ENCODE measurements at places on chromosomes 1 and 21.

GRCh38 chr1:94773931-94774422 is 46.2 kb upstream of the SLC44A3 start:
- DNase-seq = no peak

DNA sequence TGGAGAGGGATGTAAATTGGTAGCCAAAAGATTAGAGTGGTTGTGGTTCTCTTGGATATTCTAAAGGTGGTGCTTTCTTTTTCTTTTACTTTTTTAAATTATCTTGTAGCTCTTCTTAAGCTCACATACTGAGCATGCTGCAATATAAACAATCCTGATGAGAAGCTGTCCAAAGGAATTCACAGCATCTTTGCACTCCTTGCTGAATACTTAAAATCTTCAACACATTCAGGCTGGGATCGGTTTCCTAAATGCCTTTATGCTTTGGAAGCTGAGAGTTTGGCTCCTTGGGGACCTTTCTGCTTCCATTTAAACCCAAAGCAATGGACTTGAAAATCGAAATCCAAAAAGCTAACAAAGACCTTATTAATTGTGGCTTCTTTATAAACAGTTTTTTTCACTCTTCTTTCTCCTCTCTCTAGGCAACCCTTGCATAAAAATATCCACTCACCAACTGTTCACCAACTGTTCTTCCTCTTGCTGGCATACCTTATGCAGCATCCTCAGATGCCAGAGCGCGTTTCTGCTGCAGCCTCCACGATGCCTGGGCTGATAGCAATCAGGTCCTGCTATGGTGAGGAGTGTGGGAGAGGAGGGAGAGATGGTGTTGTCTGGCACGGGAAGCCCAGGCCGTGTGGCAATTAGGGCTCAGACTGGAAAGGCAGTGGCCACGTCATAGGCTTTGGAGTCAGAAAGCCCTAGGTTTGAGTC is 535.8 kb upstream of the DAB1 start:
- DNase-seq = no peak

DNA sequence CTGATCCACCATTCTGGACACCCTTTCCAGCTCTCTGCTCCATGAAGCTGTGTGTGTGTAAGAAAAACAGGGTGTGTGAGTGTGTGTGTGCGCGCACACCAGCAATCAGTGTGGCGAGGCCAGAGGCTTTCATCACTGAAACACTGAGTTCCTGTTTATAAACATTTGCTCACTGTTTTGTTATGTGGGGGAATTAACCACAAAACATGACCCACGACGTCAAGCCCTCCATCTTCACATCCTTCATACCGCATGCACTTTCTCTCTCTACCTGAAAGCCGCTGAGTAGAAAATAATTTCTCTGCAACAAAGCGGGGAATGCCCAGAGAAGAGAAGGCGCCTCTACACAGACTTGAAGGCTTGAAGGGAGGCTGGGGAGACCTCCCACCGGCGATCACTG is 148.9 kb upstream of the IRF2BP2 start:
- DNase-seq = no peak

- no peak for DNase-seq
Measured at GRCh38 chr21:41147096-41147978, 20.6 kb upstream of the BACE2 start.

GRCh38 chr1:223776075-223776814 is 63.9 kb downstream of the CAPN2 start:
- DNase-seq = peak; percentile 94

GRCh38 chr1:101664726-101665125 is 332.0 kb downstream of the OLFM3 start:
- no peak for DNase-seq

DNA sequence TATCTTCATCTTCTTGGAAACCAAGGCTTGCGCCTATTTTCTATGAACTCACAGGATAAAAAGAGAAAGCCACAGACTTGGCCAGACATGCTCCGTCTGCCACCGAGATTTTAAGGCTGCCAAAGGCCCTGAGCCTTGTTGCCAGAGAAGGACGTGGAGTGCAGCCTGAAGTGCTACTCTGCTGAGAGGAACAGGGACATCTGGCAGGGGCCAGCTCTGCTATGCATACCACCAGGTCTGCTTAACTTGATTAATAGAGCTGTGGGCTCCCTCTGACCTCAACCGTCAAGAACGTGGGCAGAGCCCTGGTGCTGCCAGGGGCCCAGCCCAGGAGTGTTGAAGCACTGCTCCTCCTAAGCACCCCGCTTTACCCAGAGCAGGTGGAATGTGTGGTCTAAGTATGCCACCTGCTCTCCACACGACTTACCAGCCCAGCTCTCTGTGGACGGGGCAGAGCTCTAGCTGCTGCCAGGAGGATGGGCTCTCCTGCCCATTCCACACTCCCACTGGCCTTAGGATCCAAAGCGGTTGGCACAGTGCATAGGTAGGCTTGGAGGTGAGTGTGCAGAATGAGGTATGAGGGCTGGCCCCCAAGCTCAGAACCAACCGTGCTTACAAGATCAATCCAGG is 10.6 kb downstream of the HCRTR1 start:
- DNase-seq = no peak

- no peak for DNase-seq
Measured at GRCh38 chr1:15916417-15916816, 59.5 kb downstream of the ZBTB17 start.

- no peak for DNase-seq
Measured at GRCh38 chr1:2127187-2128145, 67.1 kb downstream of the FAAP20 start.

- no peak for DNase-seq
Measured at GRCh38 chr1:37822906-37823815, 15.2 kb upstream of the YRDC start.

GRCh38 chr21:31623664-31624063 is 35.8 kb upstream of the SOD1 start:
- DNase-seq = no peak

DNA sequence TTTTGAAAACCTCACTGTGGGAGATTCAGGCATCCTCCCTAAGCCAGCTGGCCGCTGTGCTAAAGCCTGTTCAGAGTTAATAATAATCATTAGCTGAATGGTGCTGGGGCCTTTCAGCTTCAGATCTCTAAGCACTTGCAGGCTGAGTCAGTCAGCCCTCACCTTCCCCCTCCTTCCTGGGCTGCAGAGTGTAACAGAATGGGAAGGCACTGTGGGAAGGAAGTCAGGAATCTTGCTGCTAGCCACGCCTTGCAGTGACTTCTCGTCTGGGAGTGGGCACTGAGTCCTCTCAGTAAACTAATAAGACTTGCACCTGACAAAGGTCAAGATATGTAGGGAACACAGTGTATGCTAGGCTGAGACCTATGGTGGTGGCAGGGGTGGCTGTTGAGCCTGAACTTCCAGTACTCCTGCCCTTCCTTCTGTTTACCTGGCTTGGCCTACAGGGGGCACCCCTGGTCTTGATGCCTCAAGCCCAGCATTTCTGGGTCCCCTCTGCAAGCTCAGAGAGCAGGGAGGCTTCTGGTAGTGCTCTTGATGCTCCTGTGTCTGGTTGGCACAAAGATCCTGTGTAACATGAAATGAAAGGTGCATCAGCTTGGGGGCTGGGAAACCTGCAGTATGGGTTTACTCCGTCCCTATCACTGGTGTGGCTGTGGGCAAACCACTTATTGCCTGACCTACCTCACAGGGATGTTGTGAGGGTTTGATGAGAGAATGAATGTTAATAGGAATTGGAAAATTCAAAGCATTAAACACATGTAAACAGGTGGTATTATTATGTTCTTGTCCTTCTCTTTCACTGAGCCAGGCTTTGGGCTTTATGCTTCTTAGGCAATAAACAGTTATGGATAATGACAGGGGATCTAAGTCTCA is 6.0 kb downstream of the CYB561D1 start:
- DNase-seq = peak; percentile 74

GRCh38 chr1:59368008-59368670 is 71.2 kb downstream of the FGGY start:
- no peak for DNase-seq

GRCh38 chr1:18668750-18669404 is 38.2 kb downstream of the PAX7 start:
- DNase-seq = no peak

- no peak for DNase-seq
Measured at GRCh38 chr1:58986996-58987767, 203.3 kb upstream of the JUN start.
